ENCODE measurements at places on chromosomes 4 and X.

- DNase-seq = no peak
Measured at GRCh38 chrX:134625315-134625718, 33.0 kb downstream of the PLAC1 start.

DNA sequence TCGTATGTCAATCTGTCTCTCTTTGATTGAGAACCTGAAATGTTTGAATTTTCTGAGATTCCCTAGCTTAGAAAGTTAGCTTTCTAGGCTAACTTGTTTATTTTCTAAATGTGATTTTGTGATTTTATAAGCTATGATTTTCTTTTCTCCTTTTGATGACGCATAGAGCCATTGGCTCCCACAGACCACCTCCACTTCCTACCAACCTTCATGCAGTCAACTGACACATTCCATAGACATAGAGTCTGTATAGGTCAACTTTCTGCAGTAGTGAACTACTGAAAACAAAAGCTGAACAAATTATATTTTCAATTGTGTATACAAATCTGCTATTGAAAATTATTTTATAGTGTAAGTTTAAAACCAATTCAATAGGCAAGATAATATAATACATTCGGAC lies 2.8 kb upstream of the SULT1B1 start:
- DNase-seq = no peak

DNA sequence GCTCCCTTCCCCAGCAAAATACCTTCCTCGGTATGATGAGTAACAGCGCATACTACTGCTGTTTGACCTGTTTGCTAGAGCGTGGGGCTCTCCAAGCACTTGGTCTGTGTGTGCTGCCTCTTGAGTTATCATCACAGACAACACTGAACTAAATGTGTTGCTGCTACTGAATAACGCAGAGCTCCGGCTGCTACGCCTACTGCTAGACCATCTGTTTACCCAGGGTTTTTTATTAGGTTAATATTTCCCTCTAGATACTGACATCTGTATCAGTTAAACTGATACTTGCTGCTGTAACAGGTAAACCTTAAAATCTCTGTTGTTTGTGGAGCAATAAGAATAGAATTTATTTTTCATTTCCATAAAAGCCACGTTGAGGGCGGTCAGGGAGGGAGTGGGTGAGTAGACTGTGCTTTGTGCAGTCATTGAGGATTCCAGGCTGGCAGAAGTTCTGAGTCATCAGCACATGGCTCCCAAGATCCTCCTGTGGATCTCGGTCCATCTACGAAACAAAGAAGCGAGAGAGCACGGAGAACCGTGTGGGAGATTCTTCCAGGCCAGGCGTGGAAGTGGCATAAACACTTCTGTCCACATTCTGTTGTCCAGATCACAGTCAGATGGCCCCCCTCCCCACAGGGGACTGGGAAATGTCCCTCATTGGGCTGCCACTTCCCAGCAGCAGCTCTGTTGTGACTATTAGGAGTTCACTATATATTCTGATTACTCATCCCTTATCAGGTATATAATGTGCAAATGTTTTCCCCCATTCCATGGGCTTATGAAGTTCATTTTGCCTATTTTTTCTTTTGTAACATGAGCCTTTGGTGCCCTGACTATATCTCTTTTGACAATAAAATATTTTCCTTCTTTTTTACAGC lies 14.1 kb downstream of the GRK4 start:
- DNase-seq = no peak

DNA sequence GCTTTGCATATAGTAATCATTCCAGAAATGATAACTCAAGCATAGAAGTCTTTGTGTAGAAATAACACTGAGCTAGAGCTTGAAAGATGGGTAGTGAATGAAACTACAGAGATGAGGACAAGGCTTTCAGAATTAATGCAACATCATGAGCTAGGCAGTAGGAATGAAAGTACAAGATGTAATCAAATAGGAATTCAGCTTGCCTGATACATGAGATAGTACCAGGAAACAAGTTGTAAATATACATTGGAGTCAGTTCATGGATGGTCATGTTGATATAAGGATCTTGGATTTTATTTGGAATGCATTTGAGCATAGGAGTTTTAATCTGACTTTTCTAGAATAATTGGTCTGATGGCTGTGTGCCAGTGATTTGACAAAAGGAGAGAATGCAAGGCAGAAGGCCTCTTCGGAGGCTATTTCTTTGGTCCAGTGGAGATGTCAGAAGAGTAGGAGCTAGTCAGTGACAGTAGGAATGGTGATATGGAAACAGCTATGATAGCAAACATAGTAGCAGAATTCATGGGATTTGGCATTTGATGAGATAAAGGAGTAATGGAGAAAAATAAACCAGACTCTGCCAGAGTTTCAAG lies 206.4 kb upstream of the PACRGL start:
- no peak for DNase-seq

DNA sequence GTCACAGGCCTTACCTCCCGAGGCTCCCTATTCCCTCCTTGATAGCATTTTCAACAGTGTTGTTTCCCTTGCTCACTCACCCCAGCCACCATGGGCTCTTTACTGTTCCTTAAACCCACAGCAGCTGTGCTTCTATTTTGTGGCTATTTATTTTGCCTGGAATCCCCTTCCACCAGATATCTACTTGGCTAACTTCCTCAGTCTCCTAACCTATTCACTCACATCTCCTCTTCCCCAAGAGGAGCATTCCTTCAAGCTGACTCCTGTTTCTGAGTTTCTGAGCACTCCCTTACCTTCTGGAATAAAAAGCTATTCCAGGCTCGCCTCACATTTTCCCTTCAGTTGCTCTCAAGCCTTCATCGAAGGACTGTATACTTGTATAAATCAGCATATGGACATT lies 50.5 kb downstream of the CXCL1 start:
- DNase-seq = no peak

- no peak for DNase-seq
Measured at GRCh38 chrX:129559783-129560182, 19.7 kb downstream of the OCRL start.

GRCh38 chrX:18789916-18790315 lies 82.5 kb downstream of the PPEF1 start:
- no peak for DNase-seq

GRCh38 chr4:101201421-101201820 lies 145.9 kb downstream of the PPP3CA start:
- no peak for DNase-seq

- no peak for DNase-seq
Measured at GRCh38 chr4:106868381-106869035, 167.6 kb downstream of the DKK2 start.

- DNase-seq = no peak
Measured at GRCh38 chrX:139483699-139484098, 46.8 kb upstream of the F9 start.

DNA sequence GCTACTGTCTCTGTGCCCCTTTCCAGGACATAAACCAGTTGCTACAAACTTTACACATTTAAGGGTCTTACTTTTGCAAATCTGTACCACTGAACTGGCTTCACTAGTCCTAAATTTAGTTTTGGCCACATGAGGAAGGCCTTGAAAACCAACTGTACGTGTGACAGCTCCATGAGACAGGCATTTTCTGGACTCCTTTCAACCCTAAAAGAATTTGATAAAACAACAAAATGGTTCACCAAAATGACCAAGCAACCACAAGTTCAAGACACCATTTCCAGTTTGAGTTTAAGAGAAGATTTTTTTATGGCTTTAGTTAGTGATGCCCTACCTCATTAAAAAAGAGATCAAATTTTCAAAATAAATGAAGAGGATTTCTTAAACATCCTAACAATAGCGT lies 246.4 kb downstream of the ZNF674 start:
- DNase-seq = no peak

DNA sequence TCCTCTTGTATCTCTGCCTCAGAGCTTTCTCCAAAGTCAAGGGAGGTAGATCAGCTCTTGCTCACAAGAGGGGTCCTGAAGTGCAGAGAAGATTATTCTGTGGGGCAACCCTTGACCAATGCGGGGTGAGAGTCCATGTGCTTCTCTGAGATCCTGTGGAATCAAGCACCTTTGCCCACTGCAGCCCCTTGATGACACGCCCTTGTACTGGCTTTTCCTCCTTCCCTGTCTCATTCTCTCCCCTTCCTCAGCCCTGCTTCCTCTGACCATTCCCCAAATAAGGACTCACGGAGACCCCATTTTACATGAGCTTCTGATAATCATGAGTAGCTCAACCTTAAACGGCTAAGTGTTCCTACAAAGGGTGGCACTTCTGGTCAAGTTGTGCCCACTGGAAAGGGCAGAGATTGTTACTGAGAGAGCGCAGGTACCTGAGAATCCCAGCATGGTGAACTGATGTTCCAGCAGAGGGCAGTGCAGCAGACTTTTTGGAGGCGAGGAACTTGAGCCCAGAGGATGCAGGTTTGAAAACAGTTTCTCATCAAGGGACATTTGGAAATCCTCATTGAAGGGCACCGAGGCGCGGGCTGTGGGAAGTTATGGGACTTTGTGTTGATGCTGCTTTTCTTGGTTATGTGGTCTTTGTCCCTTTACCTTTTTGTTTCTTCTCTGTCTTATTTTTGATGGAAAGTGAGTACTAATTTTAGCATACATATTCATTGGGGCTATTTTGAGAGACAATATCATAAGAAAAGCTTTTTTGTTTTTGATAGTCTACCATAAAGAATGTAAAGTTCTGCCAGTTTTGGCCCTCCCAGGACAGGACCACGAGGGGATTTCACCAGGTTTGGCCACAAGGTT lies 201.3 kb downstream of the RBM46 start:
- peak; percentile 22 for DNase-seq

DNA sequence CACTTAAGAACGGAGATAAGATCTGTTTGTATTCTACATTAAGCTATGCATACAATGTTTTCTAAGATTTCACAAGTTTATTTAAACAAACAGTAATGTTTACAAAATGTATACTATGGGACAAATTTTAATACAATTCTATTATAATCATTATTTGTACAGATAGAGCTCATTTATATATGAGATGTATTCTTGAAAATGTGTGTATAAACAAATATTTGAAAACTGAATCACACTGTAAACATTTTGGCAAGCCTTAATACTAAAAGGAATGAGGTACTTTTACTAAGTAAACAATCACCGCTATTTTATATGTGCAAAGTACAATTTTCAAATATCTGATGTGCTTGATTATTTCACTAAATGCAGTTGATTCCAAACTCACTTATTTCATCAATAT lies 119.2 kb upstream of the MAB21L2 start:
- no peak for DNase-seq

DNA sequence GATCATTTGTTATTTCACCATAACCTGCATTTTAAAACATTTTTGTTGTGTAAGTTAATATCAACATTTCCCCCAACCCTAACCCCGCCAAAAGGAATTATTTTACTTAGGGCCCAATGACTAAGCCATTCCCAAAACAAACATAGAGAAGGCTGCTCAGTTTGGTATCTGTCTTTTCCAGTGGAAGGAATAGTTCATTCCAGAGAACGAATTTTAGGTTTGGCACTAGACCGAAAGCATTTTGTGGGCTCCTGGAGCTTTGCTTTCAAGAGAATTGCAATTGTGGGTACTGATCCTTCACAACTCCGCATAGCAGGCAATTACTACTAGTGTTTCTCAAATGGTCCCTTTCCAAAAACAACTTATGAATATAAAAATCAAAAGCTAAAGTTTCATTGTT lies 226.7 kb upstream of the MAD2L1 start:
- no peak for DNase-seq

DNA sequence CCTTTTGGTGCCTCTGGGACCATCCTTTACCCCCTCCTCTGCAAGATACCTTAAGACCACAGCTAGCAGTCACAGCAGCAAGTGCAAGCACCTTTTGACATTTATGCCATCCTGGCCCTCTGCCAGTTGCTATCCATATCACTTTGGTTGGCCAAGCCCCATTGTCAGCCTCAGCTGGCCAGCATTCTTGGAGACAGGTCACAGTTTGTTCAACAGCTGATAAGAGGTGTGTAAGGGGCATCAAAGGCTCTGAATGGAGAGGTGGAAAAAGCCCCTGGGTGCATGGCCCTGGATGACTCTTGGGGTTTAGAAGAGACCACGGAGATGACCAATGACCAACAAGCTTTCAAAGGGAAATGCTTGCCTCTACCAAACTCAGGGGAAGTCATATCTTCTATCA lies 133.6 kb upstream of the MAMLD1 start:
- DNase-seq = no peak

DNA sequence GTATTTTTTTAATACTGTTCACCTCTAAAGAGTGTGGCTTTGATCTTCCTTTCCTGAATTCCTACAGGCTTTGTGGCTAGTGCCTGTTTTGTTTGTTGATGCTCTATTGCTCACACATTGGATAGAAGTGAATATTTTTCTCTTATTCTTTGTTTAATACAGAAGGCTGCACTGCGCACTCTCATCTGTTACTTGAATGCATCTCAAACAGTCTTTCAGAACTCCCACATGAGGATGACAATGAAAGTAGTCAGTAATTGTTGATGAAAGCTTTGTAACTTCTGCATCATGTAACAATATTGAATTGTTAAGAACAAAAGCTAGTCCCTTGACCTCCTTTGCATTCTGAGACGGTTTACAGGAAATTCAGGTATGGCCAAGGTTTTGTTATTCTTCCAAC lies 29.1 kb upstream of the GALNT7 start:
- DNase-seq = no peak

DNA sequence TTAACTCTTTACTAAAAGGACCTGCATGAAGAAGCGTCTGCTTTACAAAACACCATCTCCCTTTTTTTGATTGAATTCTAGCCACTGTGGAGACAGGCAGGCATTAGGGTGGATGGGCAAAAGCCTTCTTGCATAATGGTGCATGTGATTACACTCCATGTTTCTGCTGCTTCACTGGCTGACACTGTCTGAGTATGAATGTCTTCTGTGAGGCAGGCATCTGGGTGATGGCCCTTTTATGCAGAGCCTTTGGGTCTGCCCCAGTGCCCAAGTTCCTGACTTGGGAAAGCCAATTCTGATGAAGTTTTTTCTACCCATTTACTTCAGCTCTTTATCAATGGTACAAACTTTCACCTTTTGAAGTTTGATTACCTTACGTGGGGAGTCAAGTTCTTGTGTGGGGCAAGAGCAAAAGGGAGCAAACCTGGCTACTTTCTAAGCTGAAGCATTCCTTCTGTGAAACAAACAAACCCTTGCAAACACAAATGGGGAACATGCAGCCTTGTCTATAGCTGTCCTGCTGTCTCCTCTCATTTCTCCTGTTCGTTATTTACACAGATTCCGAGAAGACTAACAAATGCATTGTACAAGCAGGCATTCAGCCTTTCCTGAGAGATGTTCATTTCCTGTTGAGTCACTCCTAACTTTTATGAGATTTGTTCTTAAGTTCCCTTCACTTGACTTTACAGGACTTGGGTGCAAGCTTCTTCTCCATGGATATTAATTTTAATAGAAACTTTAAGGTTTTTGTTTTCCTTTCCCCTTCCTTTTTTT lies 301.9 kb downstream of the TLL1 start:
- DNase-seq = no peak

- no peak for DNase-seq
Measured at GRCh38 chrX:67546496-67547423, 2.9 kb downstream of the AR start.

DNA sequence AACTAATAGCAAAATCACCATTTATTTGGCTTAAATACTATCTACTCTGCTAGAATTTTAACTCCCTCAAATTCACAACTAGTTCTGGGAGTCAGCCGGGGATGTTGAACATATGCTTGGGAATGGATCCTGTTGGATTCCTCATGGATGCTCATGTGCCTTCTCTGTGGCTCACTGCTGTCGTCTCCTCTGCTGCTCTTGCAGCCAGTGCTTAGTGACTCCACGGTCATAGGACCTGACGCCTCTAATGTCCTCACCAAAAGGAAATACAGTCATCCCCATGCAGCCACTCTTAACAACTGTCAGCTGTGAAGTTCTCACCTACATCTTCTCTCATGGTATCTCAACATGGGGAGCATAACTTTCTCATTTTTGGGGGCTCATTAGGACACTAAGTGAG lies 59.4 kb downstream of the HMGB2 start:
- no peak for DNase-seq
